NCI-H1694 treated with DMSO at 0.1 percent for 48 hours (cell line): ENCODE measurements at places on chromosomes 7 and 10.

- DNase-seq = no peak
These were observed 24.1 kb downstream of the SEMA3D start for GRCh38 chr7:85162721-85163120.

DNA sequence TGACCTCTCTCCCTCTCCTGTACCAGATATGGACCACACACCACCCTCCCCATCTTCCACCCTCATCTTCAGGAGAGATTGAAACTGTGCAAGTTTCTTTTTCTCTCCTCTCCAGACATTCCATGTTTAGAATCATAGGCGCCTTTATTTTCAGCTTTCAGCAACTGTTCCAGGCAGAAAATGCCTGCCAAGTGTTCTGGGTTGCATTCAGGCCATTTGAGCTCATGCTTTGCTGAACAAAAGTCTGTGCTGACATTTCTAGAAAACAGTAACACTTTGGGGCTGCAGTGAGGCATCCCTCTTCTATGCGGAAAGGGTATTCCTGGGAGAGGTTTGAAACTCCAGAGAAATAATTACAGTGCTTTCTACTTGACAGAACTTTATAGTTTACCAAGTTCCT is 361.7 kb downstream of the GPAM start:
- DNase-seq = no peak

DNA sequence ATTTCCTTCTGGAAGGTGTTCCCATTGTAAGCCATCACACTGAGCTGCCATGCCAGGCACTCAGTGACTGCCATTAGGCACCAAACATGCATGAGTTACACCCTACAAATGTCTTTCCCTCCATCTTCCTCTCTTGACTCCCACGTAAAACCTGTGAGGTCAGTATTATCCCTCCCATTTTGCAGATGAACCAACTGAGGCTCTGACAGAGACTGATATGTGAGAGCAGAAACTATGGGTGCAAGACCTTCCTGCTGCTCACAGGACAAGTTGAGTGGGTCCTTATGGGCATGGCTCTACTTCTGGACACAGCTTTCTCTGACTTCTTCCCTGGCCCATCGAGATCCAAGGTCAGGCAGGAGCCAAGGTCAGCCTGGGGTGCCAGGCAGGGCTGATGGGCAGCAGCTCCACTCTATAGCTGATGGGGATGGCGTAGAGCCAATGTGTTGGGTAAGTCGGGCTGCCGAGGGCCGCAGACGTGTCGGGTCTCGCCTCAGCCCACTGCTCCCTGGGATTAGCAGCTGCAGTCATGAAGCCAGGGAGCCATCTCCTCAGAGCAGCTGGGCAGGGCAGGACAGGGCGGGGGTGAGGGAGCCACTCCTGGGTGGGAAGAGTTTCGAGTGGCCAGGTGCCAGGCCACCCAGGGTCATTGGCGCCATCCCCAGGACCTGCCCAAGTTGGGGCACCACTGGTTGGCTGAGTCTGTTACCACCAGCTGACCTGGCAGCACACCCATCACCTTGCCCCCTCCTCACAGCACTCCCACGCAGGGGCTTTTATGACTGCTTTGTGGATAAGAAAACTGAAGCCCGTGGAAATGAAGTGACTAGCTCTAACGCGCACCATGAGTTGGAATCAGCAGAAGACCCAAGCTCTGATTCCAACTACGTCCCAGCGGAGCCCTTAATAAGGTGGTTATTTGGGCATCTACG is 117.8 kb upstream of the ZMIZ1 start:
- no peak for DNase-seq

GRCh38 chr7:148815612-148816011 is 68.5 kb downstream of the EZH2 start:
- no peak for DNase-seq

GRCh38 chr7:17467386-17467945 is 169.0 kb downstream of the AHR start:
- no peak for DNase-seq

- no peak for DNase-seq
These were observed 298.6 kb upstream of the MTPN start for GRCh38 chr7:136275794-136276193.

- no peak for DNase-seq
These were observed 17.1 kb upstream of the TMEM120A start for GRCh38 chr7:76011442-76011861.

GRCh38 chr7:2143981-2144595 is 88.7 kb downstream of the MAD1L1 start:
- DNase-seq = no peak

DNA sequence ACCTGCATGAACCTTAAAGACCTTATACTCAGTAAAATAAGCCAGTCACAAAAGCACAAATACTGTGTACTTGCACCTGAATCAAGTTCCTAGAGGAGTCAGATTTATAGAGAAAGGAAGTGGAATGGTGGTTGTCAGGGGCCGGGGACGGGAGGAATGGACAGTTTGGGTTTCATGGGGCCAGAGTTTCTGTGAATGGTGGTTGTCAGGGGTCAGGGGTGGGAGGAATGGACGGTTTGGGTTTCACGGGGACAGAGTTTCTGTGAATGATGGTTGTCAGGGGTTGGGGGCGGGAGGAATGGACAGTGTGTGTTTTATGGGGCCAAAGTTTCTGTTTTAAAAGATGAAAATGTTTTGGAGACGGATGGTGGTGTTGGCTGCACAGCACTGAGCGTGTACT is 260.0 kb upstream of the MKI67 start:
- DNase-seq = no peak

DNA sequence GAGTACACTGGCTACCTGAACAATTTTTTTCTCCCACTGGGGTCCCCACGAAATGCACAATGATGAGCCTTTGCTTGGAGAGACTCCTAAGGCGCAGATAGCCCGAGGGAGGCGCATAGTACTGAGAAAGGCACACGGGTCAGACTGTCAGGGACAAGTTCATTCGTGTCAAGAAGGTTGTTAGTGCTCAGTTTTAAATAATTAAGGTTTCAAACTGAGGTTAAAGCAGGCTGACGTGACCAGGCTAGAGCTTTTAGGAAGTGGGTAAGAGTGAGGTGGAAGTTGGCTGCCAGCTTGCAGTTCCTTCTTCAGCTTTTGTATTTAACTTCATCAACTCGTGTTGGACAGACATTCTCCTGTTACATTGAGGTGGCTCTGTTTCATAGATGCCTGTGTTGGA is 31.6 kb downstream of the RBM33 start:
- no peak for DNase-seq

DNA sequence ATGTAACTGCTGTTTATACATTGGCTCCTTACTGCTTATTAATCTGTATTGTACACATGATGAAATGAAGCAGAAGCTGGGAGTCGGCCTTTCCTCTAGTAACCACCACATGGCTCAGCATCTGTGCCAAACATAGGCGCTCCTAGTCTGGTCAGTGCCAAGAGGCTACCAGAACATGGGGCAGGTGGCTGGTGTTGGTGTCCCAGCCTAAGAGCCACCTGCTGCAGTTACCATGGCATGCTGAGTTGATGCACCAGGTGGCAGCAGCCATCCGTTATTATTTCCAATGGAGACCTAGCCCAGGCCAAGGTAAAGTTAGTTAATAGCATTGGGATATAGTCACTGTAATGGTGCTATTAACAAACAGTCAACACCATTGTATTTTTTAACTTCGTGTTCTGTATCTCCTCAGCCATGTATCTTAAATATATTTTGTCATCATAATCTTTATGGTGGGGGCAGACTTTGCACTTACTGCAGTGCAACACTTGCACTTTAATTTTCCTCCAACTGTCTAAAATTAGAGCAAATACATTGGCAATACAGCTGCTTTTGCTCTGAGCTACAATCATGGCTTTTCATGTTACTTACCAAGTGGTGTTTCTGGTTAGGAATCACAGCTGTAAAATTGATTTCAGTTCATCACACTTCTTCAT is 33.1 kb downstream of the HBP1 start:
- peak; percentile 81 for DNase-seq

DNA sequence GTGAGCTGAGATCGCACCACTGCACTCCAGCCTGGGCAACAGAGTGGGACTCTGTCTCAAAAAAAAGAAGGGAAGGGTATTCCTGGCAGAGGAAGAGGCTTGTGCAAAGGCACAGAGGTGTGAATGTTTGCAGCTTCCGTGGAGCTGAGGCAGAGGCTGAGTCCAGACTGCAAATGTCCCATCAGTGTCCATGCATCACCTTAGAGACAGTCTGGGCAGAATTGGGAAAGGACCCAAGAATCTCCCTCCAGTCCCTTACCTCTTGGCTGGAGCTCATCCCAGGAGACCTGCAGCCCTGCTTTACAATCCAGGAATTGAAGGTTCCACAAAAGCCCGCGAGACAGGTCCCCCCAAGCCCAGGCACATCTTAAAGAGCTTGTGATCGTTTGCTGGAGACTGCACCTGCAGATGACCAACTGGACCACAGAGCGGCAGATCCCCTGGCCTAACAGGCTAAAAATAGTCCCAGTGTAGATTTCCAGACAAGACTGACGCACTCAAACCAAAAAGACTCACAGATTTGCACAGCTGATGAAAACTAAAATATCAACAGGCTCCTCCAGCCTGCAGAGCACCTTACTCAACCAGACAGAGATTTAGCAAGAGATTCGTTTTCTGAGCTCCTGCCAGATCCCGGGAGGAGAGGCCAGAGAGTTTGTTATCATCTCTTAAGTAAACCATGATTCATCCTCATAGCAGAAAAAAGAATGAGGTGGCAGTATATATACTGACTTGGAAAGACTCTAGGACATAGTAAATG is 22.9 kb upstream of the NANOS1 start:
- DNase-seq = no peak

DNA sequence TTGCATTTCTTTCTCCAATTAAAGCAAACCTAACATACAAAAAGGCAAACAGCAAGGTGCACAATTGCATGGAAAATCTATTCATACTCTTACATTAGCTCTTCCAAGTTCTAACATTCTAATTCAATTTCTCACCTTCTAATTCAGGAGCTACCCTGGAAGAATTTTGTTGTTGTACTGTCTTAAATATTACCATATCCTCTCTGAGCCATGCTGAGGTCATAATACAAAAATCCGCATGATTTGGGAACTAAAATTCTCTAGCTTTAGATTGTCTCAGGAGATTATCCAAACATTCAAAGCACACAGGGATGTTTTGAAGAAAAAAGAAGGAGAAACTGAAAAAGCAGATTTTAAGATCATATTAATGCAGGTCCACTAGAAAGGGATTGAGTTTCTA is 229.9 kb downstream of the KIAA1217 start:
- DNase-seq = no peak

GRCh38 chr10:71213127-71213621 is 804 bp downstream of the UNC5B start:
- DNase-seq = peak; percentile 55

- no peak for DNase-seq
These were observed 102.1 kb upstream of the DDC start for GRCh38 chr7:50667338-50667737.

GRCh38 chr10:61732629-61733278 is 70.0 kb downstream of the CABCOCO1 start:
- no peak for DNase-seq

DNA sequence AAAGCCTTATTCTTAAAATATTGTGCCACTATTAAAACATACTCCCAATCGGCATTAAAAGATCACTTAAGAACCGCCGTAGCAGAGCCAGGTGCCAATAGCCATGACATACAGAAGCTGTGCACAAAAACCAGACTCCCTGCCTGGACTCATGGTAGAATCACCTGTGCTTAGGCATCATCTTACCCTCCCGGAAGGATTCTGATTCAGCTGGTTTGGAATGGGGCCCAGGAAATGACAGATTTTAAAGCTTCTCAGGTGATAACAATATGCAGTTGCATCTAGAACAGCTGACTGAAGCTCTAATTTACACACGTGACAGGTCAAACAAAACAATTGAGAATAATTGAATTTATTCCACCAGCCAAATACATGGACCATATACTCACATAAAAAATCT is 10.7 kb downstream of the A1CF start:
- no peak for DNase-seq

- no peak for DNase-seq
These were observed 304.7 kb upstream of the MYO3A start for GRCh38 chr10:25629333-25629732.

DNA sequence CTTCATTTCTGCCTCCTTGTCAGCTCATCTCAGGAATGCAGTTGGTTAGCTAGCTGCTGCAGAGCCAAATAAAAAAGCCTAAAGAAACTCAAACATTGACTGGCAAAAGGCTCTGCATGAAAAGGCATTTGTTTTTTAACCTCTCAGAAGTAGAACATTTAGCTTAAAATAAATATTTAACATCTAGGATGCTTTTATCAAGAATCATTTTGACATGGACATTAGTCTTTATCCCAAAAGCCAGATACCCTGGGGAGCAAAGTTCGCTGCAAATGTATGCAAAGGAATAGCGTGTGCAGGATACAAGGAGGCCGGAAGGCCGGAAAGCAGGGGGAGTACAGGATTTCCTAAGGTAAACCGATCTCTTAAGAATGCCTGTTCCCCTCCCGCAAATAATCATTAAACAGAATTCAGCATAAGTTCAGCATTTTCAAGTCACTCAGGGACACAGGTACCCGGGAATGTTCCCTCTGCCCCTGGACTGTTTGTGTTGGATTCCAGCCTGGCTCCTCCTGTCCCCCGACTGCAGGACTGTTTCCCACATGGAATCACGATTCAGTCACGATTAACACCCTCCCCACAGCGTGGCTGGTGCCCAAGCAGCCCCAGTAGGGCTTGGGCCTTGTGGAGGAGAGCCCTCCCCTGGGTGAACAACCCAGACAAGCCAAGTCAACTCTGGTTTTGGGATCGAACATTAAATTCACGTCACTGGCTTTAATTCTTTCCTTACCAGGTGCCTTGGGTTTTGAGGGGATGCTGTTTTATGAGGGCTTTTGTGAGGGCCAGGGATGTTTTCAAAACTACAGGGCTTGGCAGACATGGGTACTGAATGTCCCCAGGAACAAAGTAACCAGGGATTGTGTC is 97.8 kb downstream of the HIPK2 start:
- DNase-seq = no peak

- no peak for DNase-seq
These were observed 542.3 kb upstream of the NRP1 start for GRCh38 chr10:33876584-33877400.

DNA sequence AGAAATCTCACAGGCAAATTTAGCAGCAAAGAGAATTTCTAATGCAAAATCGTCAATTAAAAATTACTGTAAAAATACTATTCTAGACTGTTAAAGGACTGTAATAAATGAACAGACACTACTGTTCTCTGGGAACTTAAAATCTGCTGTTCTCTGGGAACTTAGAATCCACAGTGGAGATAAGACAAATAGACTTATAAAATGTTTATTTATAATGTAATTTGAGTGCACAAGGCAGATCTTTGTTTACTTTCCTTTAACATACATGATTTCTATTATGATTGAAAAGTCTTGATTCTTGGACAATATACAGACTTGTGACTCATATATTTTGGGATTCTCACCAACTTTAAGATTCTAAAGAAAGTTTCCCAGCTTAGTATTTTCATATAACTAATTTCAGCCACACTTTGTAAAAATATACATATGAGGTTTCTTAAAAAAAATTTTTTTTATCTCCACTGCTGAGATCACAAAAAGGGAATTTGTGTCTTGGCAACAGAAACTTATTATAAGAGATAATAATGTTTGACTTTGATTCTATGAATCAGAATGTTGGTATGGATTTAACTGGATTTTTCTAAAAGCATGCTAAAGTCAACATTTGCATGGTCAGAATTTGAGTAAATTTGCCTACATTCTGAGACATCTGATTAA is 166.3 kb upstream of the RHOBTB1 start:
- DNase-seq = no peak
